ENCODE measurements at places on chromosomes 4 and X. TPM values are rescaled to one million over a fixed set of nuclear protein-coding genes. Genes with fewer than 3 reads are reported as not detected.
A peak's percentile ranks its signal among the peaks of the same experiment; 100 is the strongest.

DNA sequence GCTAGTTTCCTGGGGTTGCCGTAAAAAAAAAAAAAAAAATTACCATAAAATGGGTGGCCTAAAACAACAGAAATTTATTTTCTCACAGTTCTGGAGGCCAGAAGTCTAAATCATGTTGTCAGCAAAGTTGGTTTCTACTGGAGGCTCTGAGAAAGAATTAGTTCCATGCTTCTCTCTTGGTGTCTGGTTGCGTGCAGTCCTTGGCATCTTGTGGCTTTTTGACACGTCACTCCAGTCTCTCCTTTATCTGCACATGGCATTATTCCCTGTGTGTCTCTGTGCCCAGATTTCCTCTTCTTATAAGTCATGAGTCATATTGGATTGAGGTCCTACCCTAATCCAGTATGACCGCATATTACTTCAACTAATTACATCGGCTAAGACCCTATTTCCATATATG lies 38.7 kb downstream of the SPATA4 start:
- no peaks in the 10 kb centered on the region for H3K27me3 ChIP-seq
- no peak overlapping the region for H3K4me3 ChIP-seq
- no peak overlapping the region for H3K27ac ChIP-seq
- H3K36me3 ChIP-seq, result no peaks in the 10 kb centered on the region
- DNase-seq, result no peak

DNA sequence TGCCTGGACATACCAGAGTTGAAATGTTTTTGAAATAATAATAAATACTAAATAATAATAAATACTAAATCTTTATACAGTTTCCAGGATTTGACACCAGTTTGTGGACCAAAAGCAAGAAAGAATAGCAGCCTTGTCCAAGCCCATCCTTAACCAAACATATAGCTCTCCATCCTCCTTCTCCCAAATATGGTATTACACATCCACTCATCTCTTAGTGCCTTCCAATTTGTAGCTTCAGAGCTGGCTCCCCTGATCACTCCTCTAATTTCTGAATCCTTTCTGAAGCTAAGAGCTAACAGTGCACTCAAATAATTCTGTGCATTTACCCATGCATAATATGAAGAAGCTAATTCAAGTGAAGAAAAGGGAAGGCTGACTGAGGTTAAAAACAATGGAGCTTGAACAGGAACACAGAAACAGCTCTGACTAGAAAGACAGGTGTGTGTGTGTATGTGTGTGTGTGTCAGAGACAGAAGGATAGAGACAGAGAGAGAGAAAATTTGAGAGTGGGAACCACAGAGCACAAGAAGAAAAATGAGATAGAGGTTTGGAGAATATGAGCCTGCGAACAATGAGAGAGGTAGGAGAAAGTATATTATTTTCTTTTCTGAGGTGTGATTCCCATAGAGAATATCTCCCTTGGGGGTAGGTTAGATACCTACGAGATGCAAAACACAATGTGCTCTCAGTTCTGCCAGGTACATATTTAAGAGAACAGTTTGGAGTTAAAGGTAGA lies 123.5 kb downstream of the CAMK2D start:
- no peak for DNase-seq

The ENPP6 gene
- total RNA-seq, result not detected

DNA sequence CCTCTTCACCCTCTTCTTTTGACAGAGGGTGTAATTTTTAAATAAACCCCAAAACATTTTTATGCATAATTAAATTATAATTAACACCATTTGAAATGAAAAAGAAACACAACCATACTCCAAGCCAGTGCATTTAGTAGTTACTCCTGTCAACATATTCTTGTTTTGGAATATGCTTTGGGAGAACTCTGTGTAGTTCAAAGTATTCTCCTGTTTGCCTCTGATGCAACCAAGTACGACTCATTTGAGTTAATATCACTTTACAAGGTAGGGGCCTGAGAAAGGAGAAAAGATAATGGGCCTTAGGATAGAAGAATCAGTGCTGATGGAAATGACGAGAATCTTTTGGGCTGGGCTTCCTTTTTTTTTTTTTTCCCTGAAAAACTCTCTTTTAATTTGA lies 2.7 kb downstream of the PTPN13 start:
- peaks cover 58% of the 10 kb centered on the region for H3K4me1 ChIP-seq
- H3K4me3 ChIP-seq, result peak overlapping the region; percentile 86
- DNase-seq, result no peak
- H3K27ac ChIP-seq, result peak overlapping the region; percentile 97
- no peaks in the 10 kb centered on the region for H3K27me3 ChIP-seq

DNA sequence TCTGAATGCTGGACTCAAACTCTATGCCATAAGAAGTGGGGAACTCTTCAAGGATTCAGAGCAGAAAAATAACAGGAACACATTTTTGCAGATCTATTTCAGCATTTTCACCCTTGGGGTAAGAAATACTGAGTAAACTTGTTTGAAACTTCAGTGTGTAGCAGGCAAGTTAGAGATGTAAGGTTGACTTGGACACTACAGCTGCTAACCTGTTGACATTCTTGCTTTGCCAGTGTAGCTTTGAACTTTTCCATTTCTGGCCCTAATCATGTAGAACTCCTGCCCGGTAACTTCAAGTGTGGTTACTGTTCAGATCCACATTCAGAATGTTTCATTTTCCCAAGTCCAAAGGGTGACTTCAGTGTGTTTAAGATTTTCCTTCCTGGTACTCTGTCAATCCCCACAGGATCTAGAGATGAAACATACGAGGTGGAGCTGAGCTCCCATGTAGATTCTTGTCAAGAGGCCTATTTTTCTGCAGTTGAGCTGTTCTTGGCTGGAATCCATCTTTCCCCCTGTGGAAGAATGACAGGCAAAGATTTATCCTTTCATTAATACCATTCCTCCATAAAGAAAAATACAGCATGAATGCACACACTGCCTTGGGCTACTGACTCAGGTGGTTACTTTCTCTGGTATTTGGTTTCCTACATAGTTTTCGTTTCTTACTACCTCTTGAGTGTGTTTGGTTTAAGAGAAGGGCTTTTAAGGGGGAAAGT lies 34.1 kb downstream of the FHDC1 start:
- peak overlapping the region; percentile 90 for H3K27ac ChIP-seq
- no peak for DNase-seq
- H3K27me3 ChIP-seq, result no peaks in the 10 kb centered on the region
- H3K36me3 ChIP-seq, result peaks cover 1% of the 10 kb centered on the region
- H3K4me3 ChIP-seq, result no peak overlapping the region

DNA sequence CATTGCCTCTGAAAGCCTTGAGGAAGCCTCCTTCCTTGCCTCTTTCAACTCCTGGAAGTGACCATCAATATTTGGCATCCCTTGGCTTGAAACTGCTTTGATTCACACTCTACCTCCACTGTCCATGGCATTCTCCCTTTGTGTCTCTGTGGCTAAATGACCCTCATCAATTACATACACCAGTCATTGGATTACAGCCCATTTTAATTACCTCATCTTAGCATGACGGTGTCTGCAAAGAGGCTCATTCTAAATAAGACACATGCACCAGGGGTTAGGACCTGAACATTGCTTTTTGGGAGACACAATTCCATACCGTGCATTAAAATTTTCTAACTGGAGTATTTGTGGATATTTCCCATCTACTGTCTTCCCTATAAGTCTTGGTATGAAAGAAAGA lies 60.7 kb upstream of the FAM9A start:
- H3K4me1 ChIP-seq, result no peaks in the 10 kb centered on the region
- H3K27ac ChIP-seq, result no peak overlapping the region
- DNase-seq, result no peak
- peaks cover 6% of the 10 kb centered on the region for H3K27me3 ChIP-seq
- H3K4me3 ChIP-seq, result no peak overlapping the region

- no peak overlapping the region for H3K27ac ChIP-seq
- no peak for DNase-seq
- H3K36me3 ChIP-seq, result no peaks in the 10 kb centered on the region
Observed at GRCh38 chr4:36574816-36575215, 293.4 kb downstream of the DTHD1 start.

DNA sequence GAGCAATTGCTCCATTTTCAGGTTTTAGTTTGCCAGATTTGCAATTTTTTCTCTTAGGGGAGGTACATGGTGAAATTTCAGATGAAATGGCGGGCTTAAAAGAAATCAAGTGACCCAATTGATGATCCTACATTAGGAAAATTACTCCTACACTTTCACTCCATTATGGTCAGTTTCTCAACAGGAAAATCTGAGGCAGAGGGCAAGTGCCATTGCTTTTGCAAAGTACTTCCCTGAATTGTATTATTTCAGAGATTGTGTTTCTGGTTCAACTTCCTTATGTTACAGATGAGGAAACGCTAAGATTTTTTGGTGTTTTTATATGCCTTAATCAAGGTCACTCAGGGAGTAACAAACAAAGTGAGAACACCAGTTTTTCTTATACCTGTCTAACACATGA lies 302.2 kb downstream of the ARAP2 start:
- no peaks in the 10 kb centered on the region for H3K4me1 ChIP-seq
- H3K27ac ChIP-seq, result no peak overlapping the region
- peaks cover 3% of the 10 kb centered on the region for H3K27me3 ChIP-seq
- DNase-seq, result no peak
- no peaks in the 10 kb centered on the region for H3K36me3 ChIP-seq
- no peak overlapping the region for H3K4me3 ChIP-seq

The USP17L21 gene
- not detected for total RNA-seq

DNA sequence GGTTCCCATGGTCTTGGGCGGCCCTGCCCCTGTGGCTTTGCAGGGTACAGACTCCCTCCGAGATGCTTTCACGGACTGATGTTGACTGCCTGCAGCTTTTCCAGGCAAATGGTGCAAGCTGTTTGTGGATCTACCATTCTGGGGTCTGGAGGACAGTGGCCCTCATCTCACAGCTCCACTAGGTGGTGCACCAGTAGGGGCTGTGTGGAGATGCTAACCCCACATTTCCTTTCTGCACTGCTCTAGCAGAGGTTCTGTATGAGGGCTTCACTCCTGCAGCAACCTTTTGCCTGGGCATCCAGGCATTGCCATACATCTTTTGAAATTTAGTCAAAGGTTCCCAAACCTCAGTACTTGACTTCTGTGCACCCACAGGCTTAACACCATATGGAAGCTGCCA lies 176.1 kb downstream of the DCAF12L1 start:
- no peak for DNase-seq
- no peaks in the 10 kb centered on the region for H3K36me3 ChIP-seq
- H3K27me3 ChIP-seq, result no peaks in the 10 kb centered on the region
- no peak overlapping the region for H3K27ac ChIP-seq
- H3K4me3 ChIP-seq, result no peak overlapping the region

The NAP1L2 gene
- 0.87 TPM for total RNA-seq

GRCh38 chr4:5635826-5636195 lies 72.5 kb downstream of the EVC2 start:
- H3K4me1 ChIP-seq, result peaks cover 34% of the 10 kb centered on the region
- H3K36me3 ChIP-seq, result peaks cover 13% of the 10 kb centered on the region
- H3K27ac ChIP-seq, result peak overlapping the region; percentile 86
- no peaks in the 10 kb centered on the region for H3K27me3 ChIP-seq
- H3K4me3 ChIP-seq, result no peak overlapping the region

- DNase-seq, result no peak
- no peaks in the 10 kb centered on the region for H3K36me3 ChIP-seq
- H3K4me3 ChIP-seq, result no peak overlapping the region
- no peaks in the 10 kb centered on the region for H3K27me3 ChIP-seq
- no peak overlapping the region for H3K27ac ChIP-seq
Observed at GRCh38 chr4:83178029-83178428, 63.5 kb upstream of the PLAC8 start.

DNA sequence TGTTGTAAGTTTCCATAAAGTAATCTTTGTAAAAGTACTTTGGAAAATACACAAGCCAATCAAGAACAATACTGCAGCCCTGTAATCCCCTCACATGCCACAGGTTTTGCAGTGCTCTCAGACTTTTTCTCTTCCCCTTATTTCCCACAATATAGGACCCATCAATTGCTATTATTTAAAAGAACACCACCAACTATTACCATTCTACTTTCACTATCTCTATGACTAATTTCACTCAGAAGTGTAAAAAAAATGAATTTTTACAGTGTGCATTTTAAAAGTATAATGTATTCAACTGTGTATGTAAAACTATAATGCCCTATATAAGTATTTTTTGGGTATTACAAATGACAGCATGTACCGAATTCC lies 1.7 kb downstream of the ATP8A1 start:
- peaks cover 2% of the 10 kb centered on the region for H3K36me3 ChIP-seq
- no peak for DNase-seq
- H3K27ac ChIP-seq, result no peak overlapping the region
- H3K27me3 ChIP-seq, result peaks cover 25% of the 10 kb centered on the region
- H3K4me3 ChIP-seq, result no peak overlapping the region

- H3K4me3 ChIP-seq, result no peak overlapping the region
- no peak overlapping the region for H3K27ac ChIP-seq
- H3K4me1 ChIP-seq, result peaks cover 15% of the 10 kb centered on the region
- H3K36me3 ChIP-seq, result peaks cover 3% of the 10 kb centered on the region
Observed at GRCh38 chr4:54005475-54005874, 58.9 kb downstream of the CHIC2 start.

- H3K27ac ChIP-seq, result no peak overlapping the region
- H3K4me3 ChIP-seq, result no peak overlapping the region
- no peaks in the 10 kb centered on the region for H3K36me3 ChIP-seq
- H3K4me1 ChIP-seq, result peaks cover 23% of the 10 kb centered on the region
- peaks cover 92% of the 10 kb centered on the region for H3K27me3 ChIP-seq
Observed at GRCh38 chr4:80196259-80196921, 913 bp upstream of the PRDM8 start.

- no peak overlapping the region for H3K27ac ChIP-seq
- H3K4me1 ChIP-seq, result no peaks in the 10 kb centered on the region
- no peaks in the 10 kb centered on the region for H3K36me3 ChIP-seq
Observed at GRCh38 chrX:125681058-125681457, 361.4 kb downstream of the TEX13C start.

DNA sequence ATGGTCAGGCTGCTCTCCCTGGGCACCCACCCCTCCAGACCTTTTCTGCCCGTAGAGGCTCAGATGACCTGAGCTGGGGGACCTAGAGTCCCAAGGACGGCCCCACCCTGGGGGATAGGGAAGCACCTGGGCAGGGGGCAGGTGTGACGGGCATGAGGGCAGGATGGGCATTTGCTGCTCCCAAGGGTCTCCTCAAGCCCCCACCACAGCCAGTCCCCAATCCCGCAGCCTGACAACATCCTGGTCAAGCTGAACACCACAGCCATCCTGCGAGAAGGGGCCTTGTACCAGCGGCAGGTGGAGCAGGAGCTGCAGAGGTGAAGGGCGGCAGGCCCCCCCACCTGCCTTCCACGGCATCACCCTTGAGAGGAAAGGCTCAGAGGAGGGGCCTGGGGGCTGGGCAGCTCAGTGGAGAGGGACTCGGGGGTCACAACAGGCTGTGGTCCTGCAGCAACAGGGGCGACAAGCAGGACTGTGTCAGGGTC lies 17.8 kb upstream of the RNF4 start:
- H3K4me1 ChIP-seq, result no peaks in the 10 kb centered on the region
- no peak overlapping the region for H3K4me3 ChIP-seq
- no peak overlapping the region for H3K27ac ChIP-seq
- peak; percentile 82 for DNase-seq

GRCh38 chrX:29083823-29084222 lies 496.6 kb downstream of the IL1RAPL1 start:
- H3K36me3 ChIP-seq, result no peaks in the 10 kb centered on the region
- no peaks in the 10 kb centered on the region for H3K27me3 ChIP-seq
- DNase-seq, result no peak
- no peak overlapping the region for H3K4me3 ChIP-seq
- H3K4me1 ChIP-seq, result no peaks in the 10 kb centered on the region

The GAGE1 gene
- not detected for total RNA-seq

The BMP3 gene
- not detected for total RNA-seq

The ARHGAP4 gene
- 3.1 TPM for total RNA-seq

- peak overlapping the region; percentile 84 for H3K27ac ChIP-seq
- peaks cover 48% of the 10 kb centered on the region for H3K4me1 ChIP-seq
- no peak overlapping the region for H3K4me3 ChIP-seq
- no peaks in the 10 kb centered on the region for H3K27me3 ChIP-seq
- no peak for DNase-seq
- H3K36me3 ChIP-seq, result no peaks in the 10 kb centered on the region
Observed at GRCh38 chr4:78293348-78293747, 236.2 kb downstream of the FRAS1 start.

The XK gene
- total RNA-seq, result 0.07 TPM

The TCP11X2 gene
- total RNA-seq, result not detected

The USP51 gene
- 1.1 TPM for total RNA-seq
